ENCODE measurements at places on chromosomes 5 and 9.

GRCh38 chr5:157540707-157541446 is 34.7 kb downstream of the ADAM19 start:
- DNase-seq, result peak; percentile 47

DNA sequence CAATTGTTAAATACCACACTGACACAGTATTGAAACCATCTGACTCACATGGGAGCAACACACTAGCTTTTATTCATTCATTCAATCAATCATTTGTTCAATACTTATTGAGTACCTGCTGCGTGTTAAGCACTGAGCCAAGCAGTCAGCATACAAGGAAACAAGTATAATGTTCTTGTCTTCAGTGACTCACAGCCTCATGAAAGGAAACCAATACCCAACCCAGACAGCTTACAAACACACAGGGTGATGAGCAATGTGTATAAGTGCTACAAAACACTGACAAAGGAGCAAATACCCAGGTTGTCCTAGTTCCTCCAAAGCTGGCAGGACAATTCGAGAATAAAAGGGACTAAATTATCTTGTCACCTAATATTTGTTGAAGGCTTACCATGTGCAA is 67.6 kb upstream of the RASEF start:
- no peak for DNase-seq

- DNase-seq, result peak; percentile 11
Observed at GRCh38 chr5:37208883-37209797, 40.0 kb downstream of the CPLANE1 start.

GRCh38 chr9:126166866-126167265 is 159.8 kb upstream of the MVB12B start:
- DNase-seq, result no peak

DNA sequence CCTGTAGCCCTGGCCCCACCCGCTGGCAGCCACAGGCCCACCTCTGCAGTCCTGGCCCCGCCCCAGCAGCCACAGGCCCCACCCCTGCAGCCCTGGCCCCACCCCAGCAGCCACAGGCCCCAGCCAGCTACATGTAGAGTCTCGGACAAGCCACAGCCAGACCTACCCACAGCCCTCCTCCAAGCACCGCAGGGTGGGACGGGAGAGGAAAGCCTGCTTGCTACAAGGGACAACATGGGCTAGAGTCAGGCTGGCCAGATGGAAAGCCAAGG is 49.5 kb upstream of the SARDH start:
- no peak for DNase-seq

DNA sequence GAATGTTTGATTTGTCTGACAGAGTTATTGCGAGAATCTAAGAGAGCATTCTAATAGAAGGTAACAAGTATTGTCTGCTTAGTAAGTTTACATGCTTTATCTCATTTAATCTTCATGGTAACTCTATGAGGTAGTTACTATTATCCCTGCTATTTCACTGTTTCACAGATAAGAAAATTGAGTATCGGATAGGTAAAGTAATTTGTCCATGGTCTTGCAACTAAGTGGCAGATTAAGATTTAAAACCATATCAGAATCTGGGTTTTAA is 118.2 kb downstream of the SNCAIP start:
- no peak for DNase-seq

DNA sequence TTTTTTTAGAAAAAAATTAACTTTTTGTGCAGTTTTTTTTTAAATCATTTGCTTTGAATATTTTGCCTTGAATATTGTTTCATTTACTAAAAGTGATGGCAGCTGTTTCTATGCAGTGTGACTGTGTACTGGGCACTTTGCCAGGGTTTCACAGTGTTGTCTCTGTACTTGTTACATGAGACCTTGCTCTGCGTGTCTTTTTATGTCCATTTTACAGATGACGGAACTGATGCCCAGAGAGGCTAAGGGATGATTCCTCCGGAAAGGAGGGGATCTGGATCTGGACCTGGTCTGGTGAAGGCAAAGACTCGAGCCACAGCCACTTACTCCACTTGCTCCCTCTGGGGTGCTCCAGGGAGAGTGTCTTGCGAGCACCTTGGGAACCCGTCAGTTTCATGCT is 124.8 kb upstream of the PTCH1 start:
- DNase-seq, result no peak

- DNase-seq, result no peak
Observed at GRCh38 chr5:14155075-14155474, 11.9 kb downstream of the TRIO start.

GRCh38 chr5:40306869-40307487 is 372.7 kb upstream of the PTGER4 start:
- DNase-seq, result no peak

DNA sequence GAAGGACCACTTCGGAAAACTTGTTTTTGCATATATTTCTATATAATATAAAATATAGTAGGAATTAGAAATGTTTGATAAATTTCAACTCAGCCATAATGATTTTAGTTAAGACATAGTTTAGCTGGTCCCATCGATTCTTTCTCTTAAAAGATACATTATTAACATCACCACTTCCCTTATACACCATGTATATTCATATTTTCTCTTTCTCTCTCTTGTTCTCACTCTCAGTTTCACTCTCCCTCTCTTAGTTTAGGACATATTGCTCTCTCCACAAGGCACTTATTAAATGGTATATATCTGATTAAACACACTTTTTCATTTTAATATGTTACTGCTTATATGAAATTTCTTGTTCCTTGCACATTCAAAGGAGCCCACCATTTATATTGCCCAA is 90.1 kb upstream of the RASEF start:
- DNase-seq, result no peak

- DNase-seq, result no peak
Observed at GRCh38 chr9:121958530-121958929, 134.6 kb downstream of the TTLL11 start.

GRCh38 chr5:175753536-175754402 is 95.9 kb downstream of the HRH2 start:
- no peak for DNase-seq

GRCh38 chr9:116100711-116101121 is 52.9 kb upstream of the PAPPA start:
- DNase-seq, result no peak

- DNase-seq, result no peak
Observed at GRCh38 chr9:134216961-134217360, 52.6 kb upstream of the RNU6ATAC start.

DNA sequence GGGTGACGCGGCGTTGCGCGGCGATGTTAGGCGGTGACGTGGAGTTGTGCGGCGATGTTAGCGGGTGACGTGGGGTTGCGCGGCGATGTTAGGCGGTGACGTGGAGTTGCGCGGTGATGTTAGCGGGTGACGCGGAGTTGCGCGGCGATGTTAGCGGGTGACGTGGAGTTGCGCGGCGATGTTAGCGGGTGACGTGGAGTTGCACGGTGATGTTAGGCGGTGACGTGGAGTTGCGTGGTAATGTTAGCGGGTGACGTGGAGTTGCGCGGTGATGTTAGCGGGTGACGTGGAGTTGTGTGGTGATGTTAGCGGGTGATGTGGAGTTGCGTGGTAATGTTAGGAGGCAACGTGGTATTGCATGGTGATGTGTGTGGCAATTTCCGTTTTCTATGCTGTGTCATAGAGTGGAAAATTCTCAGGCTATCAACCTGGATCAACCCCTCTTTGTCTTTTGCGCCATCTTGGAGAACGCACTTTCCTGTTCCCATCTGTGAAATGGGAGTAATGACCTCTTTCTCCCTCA is 76.0 kb downstream of the ANKRD33B start:
- DNase-seq, result no peak

- no peak for DNase-seq
Observed at GRCh38 chr5:128965011-128965637, at the start of gene SLC27A6. Gene SLC27A6 (plus strand): TSS chr5:128965488. CDS start chr5:128966138, 650 bp downstream.

- no peak for DNase-seq
Observed at GRCh38 chr5:83844449-83845068, 123.9 kb upstream of the HAPLN1 start.

- no peak for DNase-seq
Observed at GRCh38 chr9:113992276-113992951, 85.7 kb downstream of the AMBP start.

GRCh38 chr5:23884405-23885031 is 377.1 kb downstream of the PRDM9 start:
- no peak for DNase-seq

DNA sequence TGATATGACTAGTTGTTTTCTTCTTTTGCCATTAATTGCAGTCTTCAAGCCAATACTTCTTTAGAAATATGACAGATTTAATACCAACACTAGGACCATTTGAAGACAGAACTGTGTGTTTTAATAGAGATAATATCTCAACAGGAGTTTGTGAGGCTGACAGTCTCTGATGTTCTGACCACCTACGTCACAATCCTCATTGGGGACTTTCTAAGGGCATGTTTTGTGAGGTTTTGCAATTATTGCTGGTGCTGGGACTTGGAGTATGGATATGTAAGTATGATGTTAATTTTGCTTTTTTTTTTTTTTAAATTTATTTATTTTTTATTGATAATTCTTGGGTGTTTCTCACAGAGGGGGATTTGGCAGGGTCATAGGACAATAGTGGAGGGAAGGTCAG is 147.6 kb downstream of the ALDH1A1 start:
- DNase-seq, result no peak

DNA sequence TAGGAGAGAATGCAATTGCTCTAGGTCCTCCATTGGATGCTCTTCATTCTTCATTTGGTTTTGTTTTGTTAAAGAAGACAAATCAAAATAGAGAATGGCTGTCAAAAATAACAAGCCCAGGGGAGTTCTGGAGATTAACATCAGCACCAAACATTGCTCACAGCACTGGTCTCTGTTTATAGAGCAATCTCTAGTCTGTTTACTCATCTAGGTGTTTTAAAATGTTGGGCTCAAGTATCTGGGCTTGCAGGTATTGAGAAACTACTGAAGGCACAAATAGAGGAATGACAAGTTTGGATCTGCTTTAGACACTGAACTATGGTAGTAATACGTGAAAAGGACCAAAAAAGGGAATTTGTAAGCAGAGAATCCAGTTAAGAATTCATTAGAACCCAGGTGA is 77.0 kb upstream of the TMC1 start:
- no peak for DNase-seq

GRCh38 chr9:127904561-127905003 is 5.2 kb upstream of the ST6GALNAC6 start:
- no peak for DNase-seq

DNA sequence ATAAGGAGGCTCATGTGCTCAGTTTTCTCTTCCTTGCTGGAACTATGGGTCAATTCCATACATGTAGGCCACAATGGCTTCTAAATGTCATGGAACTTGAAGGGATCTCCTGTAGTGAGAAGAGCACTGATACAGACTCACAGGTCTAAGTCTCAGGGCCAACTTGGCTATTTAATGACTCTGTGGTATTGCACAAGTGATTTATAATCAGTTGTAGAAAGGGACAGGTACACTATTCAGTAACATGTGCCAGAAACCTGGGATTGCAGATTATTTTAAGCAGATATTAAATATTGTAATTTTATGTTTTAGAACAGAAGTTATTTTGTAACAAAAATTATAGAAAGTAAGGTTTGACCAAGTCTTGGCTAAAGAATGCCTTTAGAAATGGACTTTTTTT is 241.5 kb upstream of the PIK3R1 start:
- DNase-seq, result no peak

- peak; percentile 20 for DNase-seq
Observed at GRCh38 chr5:76325876-76326491, 77.1 kb upstream of the IQGAP2 start.

DNA sequence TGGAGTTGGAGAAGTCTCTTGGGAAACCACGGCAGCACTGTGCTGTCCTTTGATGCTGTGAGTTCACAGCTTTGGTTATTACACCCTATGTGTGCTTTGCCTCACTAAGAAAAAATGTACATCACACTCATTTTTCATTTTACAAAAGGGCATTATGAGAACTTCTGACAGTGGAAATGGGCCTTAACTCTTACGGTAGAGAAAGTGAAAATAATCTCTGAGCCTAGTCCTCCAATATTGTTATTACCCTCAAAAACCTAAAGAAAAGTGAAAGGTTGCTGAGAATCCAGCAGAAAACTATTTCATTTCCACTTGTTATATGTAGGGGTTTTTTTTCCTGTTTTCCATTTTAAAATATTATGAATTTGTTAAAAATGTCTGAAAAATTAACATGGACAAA is 8.2 kb upstream of the OR13D1 start:
- no peak for DNase-seq

GRCh38 chr9:129954868-129955550 is 88.0 kb downstream of the FNBP1 start:
- DNase-seq, result no peak

- DNase-seq, result peak; percentile 77
Observed at GRCh38 chr5:14264605-14265316, 121.6 kb downstream of the TRIO start.

DNA sequence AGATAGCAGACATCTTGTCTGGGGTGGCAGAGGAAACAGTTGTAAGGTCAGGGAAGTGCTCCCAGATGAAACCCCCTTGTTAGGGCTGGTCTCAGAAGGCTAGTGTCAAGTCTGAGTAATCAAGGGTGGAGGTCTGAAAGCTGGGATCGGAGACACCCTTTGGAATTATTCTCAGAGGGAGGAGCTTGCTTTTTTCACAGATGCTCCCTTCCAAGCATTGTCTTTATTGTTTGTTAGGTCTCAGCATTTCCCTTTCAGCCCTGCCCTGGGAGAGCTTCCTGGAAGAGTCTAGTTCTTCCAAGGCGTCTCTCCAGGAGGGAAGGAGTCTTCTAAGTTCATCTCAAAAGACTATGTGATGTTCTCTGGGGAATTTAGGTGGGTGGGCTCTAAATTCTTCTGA is 3.2 kb downstream of the TEK start:
- DNase-seq, result no peak

DNA sequence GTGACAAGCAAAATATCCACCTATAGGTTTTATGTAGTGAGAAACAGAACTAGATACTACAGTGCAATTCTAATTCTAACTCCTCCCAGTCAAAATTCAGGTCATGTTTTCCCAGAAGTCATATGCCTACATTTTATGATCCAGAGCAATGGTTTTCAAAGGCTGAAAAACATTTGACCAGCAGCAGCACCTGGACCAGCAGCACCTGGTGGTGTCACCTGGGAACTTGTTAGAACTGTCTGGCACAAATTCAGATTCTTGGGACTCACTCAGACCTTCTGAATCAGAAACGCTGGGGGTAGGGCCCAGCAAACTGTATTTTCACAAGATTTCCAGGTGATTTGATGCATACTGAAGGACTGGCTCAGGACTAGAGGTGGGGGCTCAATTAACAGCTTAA is 367.7 kb upstream of the RFX3 start:
- DNase-seq, result no peak

DNA sequence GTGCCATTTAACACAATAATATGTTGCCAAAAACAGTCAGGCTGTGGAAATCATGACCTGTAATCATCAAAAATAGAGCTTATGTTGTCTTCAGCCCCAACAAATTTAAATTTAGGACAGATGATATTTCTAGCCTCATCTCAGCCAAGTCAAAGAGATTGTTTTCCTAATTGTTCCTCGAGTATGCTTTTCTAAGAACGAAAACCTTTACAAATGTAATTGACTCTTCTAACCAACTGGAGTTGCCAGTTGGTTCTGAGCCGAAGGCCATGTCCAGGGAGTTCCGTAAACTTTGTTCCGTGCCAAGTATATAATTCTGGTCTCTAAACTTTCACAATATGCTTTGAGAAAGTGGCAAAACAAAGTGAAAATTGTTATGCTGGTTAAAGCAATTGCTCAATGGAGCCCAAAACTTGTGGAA is 160.8 kb downstream of the CEMIP2 start:
- no peak for DNase-seq
